ENCODE measurements at places on chromosomes 6 and 20.

GRCh38 chr20:13694420-13695150 is 55.9 kb upstream of the TASP1 start:
- DNase-seq = no peak

DNA sequence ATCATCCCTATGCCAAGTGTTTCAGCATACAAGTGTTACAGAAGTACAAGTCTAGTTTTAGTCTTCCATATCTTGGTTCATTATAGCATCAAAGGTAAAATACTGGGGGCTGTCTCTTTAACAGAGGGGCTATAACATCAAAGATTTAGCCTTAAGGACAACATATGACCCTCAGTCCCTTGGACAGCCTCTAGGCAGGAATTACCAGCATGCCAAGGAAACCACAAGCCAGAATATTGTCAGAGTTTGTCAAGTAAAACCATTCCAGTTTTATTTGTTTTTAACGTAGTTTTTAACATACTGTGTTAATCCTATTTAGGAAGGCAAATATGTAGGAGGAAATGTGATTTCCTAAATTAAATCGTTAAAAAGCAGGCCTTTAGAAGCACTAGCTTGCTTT is 18.6 kb downstream of the ZKSCAN8 start:
- DNase-seq = no peak

DNA sequence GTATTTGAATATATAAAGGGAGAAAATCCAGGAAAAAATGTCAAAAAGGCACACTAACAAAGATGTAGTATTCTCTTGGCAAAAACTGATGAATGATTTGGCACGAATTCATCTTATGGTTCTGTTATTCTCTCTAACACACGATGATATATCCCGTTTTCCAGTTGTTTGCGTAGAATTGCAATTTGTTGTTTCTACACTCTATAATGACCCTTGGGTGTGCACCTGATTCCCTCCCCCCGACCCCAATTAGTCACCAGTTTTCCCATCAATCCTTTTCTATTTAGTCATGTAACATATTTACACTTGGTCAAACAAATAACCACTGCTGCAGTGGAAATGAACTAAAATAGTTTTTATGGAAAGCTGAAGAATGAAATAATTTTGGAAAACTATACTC is 1.5 kb upstream of the ARID1B start:
- no peak for DNase-seq

DNA sequence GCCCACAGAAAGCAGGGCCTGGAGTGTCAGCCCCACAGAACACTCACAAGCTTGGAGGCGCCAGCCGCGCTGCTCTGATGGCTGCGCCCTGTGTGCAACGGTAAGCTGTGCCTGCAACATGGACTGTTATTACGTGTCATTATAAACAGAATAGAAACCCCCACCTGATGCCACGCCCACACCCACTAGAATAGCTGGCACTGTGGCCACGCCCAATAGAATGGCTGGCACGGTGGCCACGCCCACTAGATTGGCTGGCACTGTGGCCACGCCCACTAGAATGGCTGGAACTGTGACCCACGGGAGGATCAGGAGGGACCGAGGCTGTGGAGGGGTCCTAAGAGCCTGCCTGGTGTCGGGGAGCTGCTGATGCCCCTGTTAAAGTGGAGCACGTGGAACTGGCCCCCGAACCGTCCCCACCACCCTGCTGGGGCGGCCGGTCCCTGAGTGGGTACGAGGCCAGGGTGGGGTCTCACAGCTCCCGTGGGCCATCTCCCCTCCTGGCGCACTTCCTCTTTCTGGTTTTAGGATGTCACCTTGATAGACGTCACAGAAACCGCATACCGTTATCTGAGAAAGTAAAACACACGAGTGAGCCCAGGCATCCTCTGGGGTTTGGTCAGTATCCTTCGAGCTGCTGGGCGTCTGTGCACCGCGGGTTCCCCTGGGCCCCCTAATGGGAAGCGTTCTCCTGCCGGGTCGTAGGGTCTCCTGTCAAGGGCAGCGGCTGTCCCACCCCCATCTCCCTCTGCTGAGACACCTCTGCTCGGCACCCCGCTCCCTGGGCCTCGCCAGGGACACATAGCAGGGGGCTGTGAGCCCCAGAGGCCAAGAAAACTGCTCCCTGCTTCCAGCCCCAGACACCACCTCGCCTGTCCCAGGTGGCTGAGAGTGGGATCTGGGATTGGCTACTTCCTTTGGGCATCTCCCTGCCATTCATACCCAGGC is 25.4 kb downstream of the SLC17A9 start:
- no peak for DNase-seq

GRCh38 chr6:166448432-166448831 is 65.7 kb upstream of the MPC1 start:
- no peak for DNase-seq

DNA sequence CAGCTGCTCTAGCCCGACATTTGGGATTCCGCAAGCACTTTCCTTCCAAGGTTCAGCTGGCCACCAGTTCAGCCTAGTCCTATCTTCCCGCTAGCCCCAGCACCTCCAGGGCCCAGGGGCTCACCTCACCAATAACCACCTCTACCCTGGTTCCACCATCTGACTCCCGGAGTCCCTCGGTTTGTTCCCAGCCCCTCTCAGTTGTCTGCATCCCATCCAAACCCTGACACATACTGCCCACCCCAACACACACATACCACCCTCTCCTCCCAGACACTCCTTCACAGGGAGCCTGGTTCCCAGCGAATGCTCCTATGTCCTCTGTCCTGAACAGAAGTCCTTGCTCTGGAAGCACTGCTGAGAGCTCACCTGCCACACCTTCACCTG is 418 bp downstream of the TNXB start:
- DNase-seq = no peak

DNA sequence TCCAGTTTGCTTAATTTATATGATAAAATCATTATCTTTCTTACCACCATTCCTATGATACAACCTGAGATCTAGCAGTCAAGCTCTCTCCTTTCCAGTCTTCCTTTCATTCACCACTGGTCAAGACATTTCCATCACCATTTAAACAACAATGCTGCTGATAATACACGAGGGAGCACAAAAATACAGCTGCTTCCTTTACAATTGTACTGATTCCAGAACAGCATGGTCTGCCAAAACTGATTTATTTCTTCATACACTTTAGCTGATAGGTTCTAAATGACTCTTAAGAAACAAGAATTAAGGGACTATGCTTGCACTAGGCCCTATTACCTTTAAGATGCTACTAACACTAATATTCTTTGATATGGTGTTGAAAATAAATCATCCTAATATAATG is 65.0 kb downstream of the EPM2A start:
- DNase-seq = no peak

GRCh38 chr20:9427430-9428291 is 86.7 kb upstream of the LAMP5 start:
- no peak for DNase-seq

- DNase-seq = no peak
Observed at GRCh38 chr6:105593805-105594671, 191.2 kb upstream of the PREP start.

- DNase-seq = peak; percentile 12
Observed at GRCh38 chr20:59783641-59784010, 149.8 kb downstream of the SYCP2 start.

GRCh38 chr20:3328501-3328900 is 79.0 kb downstream of the DNAAF9 start:
- DNase-seq = no peak

- DNase-seq = no peak
Observed at GRCh38 chr6:170027647-170028043, 263.2 kb downstream of the DLL1 start.

- no peak for DNase-seq
Observed at GRCh38 chr6:79898076-79898475, 49.3 kb downstream of the ELOVL4 start.

DNA sequence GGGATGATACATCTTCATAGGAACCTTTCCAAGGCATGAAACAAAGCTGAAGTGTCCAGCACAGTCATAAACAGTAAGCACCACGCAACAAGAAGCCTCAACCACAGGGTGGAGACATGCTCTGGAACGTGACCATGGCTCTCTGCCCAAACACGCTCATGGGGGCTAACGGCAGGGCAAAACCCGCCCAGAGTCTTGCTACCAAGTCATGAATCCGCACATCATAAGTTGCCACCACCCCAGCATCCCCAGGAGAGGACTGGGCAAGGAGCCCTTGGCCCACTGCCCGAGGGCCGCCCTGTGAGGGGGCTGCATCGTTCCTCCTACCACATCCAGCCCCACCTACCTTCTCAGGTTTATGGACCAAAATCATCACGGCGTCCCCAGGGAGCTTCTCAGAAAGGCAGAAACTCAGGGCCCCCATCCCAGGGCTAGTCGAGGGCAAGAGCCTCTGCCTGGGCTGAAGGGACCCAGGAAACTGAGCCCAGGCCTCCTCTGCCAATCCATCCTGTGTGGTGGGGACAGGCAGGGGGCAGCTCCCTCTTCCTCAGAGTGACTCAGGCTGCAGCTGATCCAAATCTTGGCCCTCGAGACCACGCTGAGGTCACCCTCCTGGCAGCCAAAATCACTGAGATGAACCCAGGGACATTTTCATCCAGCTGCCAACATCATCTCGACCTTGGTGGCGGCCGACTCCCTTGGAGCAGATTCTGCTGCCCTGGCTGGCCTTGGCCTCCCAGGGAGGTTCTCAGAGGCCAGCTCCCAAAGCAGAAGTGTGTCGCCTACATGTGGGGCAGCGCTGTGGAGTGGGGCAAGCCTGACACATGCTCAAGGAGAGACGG is 42.6 kb downstream of the BMP7 start:
- no peak for DNase-seq

DNA sequence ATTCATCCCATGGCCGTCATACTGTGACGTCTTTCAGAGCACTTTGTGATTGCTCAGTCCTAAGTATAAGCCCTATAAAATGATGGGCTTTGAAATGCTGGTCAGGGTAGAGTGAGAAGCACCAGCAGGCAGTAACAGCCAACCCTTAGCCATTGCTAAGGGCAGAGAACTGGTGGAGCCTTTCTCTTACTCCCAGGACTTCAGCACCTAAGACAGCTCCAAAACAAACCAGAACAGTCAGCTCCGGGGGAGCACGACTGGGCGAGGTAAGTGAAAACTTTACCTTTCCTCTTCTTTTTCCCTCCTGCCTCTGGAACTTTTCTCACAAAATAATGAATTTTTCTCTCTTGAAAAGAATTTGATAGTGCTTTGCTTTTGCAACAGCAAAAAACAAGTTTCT is at the start of gene VIP:
Gene VIP (plus strand): TSS at position 104 of the 400 bp plus-strand sequence. CDS start 1,381 bp downstream, outside the sequence.
- DNase-seq = peak; percentile 71

- DNase-seq = no peak
Observed at GRCh38 chr6:105616521-105616920, 213.6 kb upstream of the PREP start.

DNA sequence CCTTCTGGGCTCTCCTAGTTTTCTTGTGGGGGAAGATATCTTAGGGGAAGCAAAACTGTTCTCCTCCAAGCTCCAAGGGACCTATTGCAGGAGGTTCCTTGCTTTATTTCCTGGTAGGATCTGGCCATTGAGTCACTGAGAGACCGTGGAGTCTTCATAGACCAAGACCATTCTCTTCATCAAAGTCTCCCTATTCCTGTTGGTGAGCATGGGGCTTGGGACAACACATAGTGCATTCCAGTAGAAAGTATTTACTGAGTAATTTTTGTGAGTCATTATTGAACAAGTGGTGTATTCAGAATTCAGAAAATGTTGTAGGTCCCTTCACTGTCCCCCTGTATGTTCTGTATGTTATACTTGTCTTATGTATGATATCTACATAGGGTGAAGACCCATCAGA is 133.6 kb downstream of the CDH26 start:
- no peak for DNase-seq

DNA sequence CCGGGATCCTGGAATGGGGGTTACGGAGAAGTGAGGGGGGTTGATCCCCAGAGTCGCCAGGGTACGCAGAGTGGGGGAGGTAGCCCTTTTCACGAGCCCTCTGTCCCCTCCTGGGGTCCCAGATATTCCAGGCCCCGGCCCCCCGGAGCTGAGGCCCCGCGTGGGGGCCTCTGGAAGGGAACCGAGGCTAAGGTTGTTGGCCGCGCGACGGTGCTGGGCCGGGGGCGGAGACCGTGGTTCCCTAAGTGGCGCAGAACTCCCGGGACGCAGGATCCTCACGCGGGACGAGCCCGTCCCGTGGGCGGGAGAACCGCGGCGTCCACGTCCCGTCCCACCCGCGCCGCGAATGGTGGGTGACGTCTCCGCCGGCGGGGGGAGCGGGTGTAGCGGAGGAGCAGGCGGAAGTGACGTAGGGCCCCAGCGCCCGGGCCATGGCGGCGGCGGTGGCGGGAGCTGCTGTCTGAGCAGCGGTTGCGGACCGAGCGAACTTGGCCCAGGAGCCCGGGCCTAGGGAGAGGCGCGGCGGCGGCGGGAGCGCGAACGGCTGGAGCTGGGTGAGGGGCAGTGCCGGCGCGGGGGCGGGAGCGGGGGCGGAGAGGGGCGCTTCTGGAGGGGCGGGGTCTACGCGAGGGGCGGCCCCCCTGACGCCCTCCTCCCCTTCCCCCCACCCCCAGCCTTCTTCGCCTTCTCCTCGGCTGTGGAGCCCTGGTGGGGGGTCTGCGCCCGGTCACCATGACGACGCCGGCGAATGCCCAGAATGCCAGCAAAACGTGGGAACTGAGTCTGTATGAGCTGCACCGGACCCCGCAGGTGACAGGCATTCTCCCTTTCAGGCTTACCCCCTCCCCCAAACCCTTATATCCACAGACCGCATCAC is at the start of gene RING1:
Gene RING1 (plus strand): TSS at position 410 of the 877 bp plus-strand sequence. CDS start 323 bp downstream, at position 733.
- peak; percentile 85 for DNase-seq

GRCh38 chr6:94377835-94378234 is 958.5 kb upstream of the EPHA7 start:
- no peak for DNase-seq

- no peak for DNase-seq
Observed at GRCh38 chr6:84093441-84094435, 60.2 kb downstream of the MRAP2 start.

GRCh38 chr6:25922301-25922700 is 8.2 kb downstream of the SLC17A2 start:
- no peak for DNase-seq

DNA sequence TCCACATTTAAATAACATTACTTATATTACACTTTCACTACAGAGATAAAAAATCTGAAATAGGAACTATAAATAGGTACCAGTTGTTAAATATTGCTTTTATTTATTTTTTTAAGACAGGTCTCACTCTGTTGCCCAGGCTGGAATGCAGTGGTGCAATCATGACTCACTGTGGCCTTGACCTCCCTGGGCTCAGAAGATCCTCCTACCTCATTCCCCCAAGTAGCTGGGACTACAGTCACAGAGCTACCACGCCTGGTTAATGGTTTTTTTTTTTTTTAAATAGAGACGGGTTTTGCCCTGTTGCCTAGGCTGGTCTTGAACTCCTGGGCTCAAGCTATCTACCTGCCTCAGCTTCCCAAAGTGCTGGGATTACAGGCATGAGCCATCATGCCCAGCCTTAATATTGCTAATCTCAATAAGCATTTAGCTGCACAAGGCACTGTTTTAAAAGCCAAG is 17.3 kb downstream of the EEF1E1 start:
- no peak for DNase-seq

GRCh38 chr6:138028893-138029292 is 78.3 kb downstream of the PERP start:
- no peak for DNase-seq

- no peak for DNase-seq
Observed at GRCh38 chr6:25706314-25707014, 48.1 kb upstream of the SLC17A4 start.

- DNase-seq = no peak
Observed at GRCh38 chr6:6748001-6748400, 159.5 kb downstream of the LY86 start.

All from H9 (cell line).